ENCODE measurements at places on chromosomes 3 and 15.

GRCh38 chr15:85456798-85457197 lies 76.4 kb downstream of the AKAP13 start:
- no peak for DNase-seq

- DNase-seq = no peak
These were observed 2.1 kb downstream of the SEMA7A start for GRCh38 chr15:74431645-74432044.

- no peak for DNase-seq
These were observed 92.3 kb upstream of the TLE3 start for GRCh38 chr15:70189826-70190695.

- DNase-seq = no peak
These were observed 30.4 kb downstream of the ZNF662 start for GRCh38 chr3:42936157-42936981.

GRCh38 chr3:17422636-17423035 lies 319.8 kb downstream of the TBC1D5 start:
- DNase-seq = no peak

- DNase-seq = no peak
These were observed 89.7 kb downstream of the LIPC start for GRCh38 chr15:58521293-58521991.

GRCh38 chr3:108008931-108009639 lies 81.7 kb downstream of the CD47 start:
- no peak for DNase-seq

DNA sequence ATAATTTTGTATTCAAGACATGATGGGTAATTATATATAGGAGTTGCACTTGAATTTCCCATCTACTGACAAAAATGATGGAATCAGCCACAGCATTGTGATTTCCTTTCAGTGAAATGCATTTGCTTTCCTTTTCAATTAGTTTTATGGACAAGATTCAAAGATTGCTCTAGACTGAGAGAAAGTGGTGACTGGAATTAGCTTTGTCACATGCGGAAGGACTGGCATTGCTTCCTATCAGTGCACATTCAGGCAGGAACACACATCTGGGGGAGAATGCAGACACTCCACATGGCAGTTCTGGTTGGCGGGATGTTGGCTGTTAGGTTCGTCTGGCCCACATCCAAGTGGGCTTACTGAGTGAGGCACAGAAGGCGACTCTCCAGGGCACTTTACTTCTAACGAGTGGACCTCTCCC lies 399.3 kb upstream of the RGMA start:
- no peak for DNase-seq

- no peak for DNase-seq
These were observed 167.9 kb downstream of the GREM1 start for GRCh38 chr15:32885713-32886112.

- no peak for DNase-seq
These were observed 312.2 kb upstream of the ZNF717 start for GRCh38 chr3:76097589-76097969.

DNA sequence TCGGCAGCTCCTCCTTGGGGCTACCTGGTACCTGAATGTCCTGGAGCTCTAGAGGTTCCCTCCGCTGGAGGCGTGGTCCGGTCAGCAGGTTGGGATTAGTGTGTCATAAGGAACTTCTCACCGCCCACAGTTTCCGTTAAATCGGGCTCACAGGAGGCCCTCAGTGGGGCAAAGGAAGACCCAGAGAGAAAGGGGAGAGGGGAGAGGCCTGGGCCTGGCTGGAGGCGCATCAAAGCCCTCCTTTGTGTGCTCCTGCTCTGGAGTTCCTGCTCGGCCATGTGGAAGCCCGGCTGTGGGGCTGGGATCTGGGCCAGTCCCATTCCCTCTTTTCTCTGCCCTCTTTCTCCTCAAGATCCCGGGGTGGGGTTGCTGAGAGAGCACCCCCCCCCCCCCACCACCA lies at the start of gene RLBP1:
Gene RLBP1 (minus strand): TSS at position 37 of the 400 bp plus-strand sequence. CDS start 2,604 bp downstream, outside the sequence.
- DNase-seq = no peak

DNA sequence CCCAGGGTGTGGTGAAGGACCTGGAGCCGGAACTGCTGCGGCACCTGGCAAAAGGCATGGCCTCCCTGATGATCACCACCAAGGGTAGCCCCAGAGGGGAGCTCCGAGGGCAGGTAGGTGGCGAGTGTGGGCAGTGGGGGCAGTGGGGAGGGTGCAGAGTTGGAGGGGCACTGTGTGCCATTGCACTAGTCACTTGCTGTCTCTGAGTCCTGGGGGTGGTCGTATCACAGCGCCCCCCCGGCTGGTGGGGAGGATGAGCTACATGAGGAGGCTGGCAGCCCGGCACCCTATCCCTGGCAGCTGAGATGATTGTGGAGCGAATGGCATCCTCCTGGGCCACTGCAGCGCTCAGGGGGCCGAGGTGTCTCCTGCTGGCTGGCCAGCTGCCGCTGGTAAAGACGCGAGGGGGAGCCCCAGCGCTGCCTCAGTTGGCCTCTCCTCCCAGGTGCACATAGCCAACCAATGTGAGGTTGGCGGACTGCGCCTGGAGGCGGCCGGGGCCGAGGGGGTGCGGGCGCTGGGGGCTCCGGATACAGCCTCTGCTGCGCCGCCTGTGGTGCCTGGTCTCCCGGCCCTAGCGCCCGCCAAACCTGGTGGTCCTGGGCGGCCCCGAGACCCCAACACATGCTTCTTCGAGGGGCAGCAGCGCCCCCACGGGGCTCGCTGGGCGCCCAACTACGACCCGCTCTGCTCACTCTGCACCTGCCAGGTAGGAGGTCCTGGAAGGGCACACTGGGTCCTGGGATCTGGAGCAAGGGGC lies 6.4 kb downstream of the CHRD start:
- DNase-seq = no peak

DNA sequence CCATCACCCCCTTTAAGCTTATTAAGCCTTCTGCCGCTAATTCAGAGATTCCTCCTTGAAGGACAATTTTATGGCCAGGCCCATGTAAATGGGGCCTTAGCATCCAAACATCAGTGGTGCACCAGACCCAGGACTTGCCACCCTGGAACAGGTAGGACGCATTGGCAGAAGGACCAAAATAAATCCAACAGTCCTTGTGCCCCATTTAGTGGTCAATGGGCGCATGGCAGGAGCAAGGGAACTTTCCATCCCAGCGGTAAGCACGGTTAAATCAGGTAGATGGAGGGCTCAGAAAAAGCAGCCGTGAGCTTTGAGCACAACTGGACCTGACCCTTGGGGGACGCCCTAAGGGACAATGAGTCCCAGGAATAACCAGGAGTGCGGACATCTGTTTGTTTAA lies 540.8 kb upstream of the ROBO1 start:
- DNase-seq = no peak

GRCh38 chr15:32818758-32819447 lies 101.1 kb downstream of the GREM1 start:
- DNase-seq = no peak

DNA sequence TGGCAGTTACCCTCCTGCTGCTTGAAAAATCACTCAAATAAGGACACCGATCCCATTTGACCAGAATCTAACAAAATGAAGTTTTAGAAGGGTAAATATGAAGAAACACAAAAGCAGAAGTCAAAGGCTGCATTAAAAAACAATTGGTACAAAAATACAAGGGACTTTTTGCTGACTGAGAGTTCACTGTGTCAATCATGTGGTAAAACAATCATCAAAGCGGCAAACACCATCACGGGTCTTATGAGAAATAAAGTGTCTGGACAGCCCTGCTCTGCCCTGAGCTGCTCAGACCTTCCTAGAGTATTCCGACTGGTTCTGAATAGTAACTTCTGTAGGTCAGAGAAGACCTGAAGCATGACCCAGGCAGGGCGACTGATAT lies 137.2 kb upstream of the RAD18 start:
- no peak for DNase-seq

DNA sequence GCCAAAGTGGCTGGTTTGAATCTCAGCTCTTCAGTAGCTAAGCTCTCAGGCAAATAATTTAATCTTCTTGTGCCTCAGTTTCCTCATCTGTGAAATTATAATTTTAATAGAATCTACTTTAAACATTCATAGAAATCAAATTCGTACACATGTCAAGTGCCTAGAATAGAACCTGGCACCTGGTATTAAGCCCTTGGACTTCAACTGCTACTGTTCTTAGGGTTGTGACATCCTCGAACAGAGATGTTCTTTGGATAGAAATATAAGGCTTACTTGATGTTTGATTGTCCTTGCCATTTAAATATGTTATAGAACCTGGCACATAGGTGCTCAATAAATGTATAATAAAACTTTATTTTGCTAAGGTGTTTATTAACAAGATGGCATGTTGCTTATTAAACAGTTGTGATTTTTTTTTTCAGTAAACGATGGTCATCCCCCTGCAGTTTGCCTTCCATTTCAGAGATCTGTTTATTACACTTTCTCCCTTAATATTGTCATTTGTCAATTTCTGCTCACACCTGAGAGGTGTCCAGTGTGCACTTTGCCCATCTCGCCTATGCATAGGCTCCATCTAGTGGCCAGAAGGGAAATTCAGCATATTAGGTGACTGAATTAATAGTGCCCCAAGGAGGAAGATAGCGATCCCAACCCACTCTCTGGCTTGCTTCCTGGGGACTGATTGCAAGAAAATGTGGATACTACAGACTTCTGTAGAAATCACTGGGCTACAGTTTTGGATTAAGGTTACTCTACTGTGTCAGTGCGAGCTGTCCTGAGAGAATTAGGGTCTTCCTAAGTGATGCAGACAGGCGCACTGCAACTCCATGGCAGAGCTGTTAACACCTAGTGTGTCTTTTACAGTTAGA lies 10.7 kb downstream of the IGF1R start:
- DNase-seq = no peak

DNA sequence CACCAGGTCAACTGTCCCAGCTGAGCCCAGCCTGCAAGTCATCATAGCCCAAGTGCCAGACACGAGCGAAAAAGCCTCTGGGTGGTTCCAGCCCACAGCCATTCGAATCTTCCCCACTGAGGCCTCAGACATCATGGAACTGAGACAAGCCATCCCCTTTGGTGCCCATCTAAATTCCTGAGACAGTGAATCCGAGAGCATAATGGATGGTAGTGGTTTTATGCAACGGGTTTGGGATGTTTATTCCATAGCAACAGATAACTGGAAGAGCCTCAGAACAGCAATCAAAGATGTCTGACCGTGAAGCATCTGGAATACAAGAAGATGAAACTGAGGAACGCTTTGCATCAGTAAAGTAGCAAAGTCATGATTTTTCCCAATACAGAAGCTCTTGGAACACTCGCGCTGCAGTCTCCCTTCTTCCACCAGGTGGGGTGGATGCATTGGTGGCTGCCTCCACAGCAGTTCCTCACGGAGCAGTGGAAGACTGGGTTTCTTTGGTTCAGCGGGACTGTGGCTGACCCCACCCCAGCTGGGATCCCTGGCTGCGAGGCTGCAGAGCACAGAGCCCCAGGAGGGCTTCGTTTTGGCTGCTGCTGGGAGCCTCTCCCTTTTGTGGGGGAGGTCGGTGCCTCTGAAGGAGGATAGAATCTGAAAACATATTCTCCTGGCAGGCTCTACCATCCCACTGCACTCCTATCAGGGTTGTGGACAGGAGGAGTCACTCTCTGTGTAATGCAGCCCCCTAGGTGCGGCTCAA lies 26.4 kb upstream of the PDE8A start:
- DNase-seq = no peak

- DNase-seq = no peak
These were observed 25.2 kb downstream of the ATP6V1A start for GRCh38 chr3:113771993-113772392.

GRCh38 chr3:137116619-137117018 lies 158.8 kb downstream of the IL20RB start:
- DNase-seq = no peak

DNA sequence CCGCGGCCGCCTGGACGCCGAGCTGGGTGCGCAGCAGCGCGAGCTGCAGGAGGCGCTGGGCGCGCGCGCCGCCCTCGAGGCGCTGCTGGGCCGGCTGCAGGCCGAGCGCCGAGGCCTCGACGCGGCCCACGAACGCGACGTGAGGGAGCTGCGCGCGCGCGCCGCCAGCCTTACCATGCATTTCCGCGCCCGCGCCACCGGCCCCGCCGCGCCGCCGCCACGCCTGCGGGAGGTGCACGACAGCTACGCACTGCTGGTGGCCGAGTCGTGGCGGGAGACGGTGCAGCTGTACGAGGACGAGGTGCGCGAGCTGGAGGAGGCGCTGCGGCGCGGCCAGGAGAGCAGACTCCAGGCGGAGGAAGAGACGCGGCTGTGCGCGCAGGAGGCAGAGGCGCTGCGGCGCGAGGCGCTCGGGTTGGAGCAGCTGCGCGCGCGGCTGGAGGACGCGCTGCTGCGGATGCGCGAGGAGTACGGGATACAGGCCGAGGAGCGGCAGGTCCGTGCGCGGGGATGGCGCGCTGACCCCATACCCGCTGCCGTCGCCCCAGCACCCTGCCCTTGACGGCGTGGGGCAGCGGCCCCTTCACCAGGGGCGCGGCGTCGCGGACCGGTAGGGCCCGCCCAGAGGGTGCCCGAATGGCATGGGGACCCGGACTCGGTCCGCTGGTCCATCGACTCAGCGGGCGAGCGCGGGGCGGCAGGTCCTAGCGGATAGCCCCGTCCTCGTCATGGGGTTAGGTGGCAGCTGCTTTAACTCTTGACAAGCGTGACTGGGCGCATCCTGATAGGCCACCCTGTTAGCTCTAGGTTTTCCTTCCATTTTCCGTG lies 848 bp downstream of the SYNM start:
- no peak for DNase-seq

DNA sequence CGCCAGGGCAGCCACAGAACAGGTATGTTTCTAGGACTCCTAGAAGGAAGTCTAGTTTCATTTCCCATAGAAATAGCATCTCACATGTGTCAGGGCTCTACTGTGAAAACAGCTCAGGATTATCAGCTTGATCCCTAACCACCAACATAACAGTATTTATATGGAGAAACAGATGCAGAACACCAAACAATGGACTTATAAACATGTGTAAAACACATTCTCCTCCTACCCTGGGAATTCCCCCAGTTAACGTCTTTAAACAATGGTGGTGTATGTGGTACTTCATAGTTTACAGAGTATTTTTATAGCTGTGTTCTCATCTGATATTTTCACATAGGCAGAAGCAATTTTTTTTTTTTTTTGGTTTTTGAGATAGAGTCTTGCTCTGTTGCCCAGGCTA lies 9.7 kb downstream of the TNFSF10 start:
- no peak for DNase-seq

DNA sequence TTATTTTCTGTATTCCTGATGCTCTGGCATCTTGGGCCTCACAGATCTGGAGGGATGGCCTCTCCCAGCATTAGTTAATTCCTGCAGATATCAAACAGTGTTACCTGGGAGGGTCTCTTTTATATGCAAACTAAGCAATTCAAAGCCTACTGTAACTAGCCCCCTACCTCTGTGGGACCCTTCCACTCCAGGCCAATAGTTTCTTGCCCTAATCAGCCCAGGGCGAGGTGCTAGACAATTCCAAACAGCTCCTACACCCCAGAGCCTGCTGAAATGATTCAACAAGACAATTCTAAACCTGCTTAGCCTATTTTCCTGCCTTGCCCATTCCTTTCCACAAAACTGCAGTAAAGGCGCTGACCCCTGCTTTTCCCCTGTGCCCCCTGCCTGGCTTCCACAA lies 106.6 kb upstream of the IGSF10 start:
- no peak for DNase-seq

DNA sequence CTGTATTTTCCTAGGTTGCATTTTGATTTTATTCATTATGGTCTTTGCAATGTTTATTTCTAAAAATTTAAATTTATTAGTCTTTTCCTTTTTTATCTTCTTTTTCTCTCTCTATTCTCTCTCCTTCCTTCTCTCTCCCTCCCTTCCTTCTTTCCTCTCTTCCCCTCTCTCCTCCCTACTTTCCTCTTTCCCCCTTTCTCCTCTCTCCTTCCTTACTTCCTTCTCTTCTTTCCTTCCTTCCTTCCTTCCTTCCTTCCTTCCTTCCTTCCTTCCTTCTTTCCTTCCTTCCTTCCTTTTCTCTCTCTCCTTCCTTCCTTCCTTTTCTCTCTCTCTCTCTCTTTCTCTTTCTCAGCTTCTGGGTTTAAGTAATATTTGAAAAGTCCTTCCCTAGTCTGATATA lies 72.8 kb upstream of the RASGRF1 start:
- DNase-seq = no peak
